ENCODE measurements at places on chromosomes 2 and 18. TPM values are rescaled to one million over a fixed set of nuclear protein-coding genes. Genes with fewer than 3 reads are reported as not detected.

The CRYGD gene
- not detected for total RNA-seq

- no peak for DNase-seq
Measured at GRCh38 chr2:106537047-106537446, 49.9 kb downstream of the CD8B2 start.

The CHRNG gene
- not detected for total RNA-seq

GRCh38 chr2:151033271-151034248 is 228.1 kb downstream of the RBM43 start:
- DNase-seq = no peak

- DNase-seq = no peak
Measured at GRCh38 chr2:23709311-23709710, 217.6 kb downstream of the ATAD2B start.

- no peak for DNase-seq
Measured at GRCh38 chr18:54316071-54316820, 41.4 kb downstream of the STARD6 start.

The CFAP65 gene
- 0.76 TPM for total RNA-seq

The DYSF gene
- 5.0 TPM for total RNA-seq

DNA sequence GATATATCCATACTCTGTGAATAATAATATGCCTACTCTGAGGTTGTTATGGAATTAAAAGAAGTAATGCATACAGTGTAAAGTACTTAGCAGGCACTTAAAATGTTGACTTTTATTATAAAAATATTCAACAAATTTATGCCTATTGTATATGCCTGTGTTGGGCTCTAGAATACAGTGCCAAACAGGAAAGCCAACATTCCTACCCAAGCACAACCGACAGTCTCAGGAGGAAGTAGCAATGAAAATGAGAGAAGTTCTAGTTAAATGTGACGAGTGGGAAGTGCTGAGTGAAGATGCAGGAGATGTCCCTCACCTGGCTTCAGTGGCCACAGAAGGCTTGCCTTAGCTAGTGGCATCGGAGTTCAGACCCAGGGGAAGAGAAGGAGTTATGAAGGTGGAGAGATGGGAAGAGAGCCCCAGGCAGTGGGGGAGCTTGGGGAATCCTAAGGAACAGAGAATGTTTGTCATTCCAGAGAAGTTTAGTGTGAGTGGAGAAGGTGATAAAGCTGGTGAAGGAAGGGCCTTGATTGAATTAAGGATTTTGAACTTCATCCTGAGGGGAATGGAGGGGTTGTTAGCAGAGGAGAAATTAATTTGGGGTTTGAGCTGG is 105.4 kb upstream of the CNGA3 start:
- no peak for DNase-seq

DNA sequence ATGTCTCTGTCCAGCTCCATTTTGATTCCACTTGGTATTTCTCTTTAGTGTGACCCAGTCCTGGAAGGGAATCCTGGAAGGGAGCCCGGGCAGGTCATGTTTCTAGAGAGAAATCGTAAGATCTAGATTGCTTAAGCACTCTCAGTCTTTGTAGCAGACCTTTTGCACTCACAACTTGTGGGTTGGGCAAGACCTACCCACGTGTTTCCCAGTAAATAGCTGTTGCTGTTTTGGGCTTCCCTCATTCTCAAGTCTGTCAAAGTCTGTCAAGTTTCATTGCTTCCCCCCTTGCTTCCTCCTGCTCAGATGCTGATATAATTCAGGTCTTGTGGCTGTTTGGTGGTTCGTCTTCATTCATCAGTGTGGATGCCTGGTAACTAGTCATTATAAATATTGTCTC is 17.4 kb upstream of the NEMP2 start:
- no peak for DNase-seq

DNA sequence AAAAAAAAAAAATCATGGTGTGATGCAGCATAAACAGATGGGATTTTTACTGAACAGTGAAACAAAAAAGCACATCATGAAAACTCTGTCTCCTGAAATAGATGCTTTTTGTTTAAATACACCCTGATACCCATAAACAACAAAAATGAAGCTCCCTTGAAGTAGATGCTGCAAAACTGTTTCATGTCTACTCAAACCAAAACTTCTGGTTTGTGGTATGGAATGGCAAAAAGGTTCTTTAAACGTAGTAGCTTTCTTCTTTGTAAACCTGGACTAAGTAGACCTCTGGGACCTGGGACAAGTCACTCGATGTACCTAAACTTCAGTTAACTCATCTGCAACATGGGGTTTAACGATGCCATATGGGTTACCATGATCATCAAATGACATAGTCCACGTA is 64.4 kb upstream of the RAPH1 start:
- DNase-seq = no peak

DNA sequence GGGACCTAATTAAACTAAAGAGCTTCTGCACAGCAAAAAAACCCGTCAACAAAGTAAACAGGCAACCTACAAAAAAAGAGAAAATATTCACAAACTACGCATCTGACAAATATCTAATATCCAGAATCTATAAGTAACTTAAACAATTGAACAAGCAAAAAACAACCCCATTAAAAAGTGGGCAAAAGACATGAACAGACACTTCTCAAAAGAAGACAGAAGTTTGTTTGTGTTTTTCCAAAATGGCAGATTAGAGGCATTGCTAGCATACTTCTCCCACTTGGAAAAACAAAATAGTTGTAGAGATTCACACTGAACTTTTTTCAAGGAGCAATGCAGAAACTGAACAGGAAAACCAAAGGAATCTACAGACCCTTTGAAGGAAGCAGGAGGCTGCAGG is 37.6 kb downstream of the FLACC1 start:
- DNase-seq = no peak

DNA sequence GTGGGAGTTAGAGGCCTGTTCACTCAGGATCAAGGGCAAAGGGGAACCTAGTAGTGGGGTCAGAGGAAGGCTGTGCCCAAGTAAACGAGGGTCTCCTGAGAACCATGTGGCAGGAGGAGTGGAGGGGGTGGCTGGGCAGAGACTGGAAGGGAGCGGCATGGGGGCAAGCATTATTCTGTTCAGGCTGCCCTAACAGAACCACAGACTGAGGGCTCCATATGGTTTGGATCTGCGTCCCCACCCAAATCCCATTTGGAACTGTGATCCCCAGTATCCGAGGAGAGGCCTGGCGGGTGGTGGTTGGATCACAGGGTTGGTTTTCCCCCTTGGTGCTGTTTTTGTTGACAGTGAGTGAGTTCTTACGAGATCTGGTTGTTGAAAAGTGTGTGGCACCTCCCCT is 287.0 kb downstream of the PHLPP1 start:
- DNase-seq = no peak

The BZW1 gene
- total RNA-seq = 211 TPM

The PROKR1 gene
- 0.09 TPM for total RNA-seq

The OTX1 gene
- total RNA-seq = not detected

- DNase-seq = no peak
Measured at GRCh38 chr2:72570413-72570812, 255.4 kb downstream of the EXOC6B start.

The VWA3B gene
- 3.9 TPM for total RNA-seq

The C2orf15 gene
- total RNA-seq = 3.5 TPM

The ANKRD30B gene
- total RNA-seq = not detected

The LAMA1 gene
- 6.9 TPM for total RNA-seq

GRCh38 chr2:221166292-221166691 is 405.8 kb downstream of the EPHA4 start:
- no peak for DNase-seq

The INPP5D gene
- 10.6 TPM for total RNA-seq

The NAT8 gene
- total RNA-seq = 0.73 TPM

GRCh38 chr2:119821266-119821665 is 61.5 kb downstream of the PTPN4 start:
- DNase-seq = no peak

The EIPR1 gene
- 25.8 TPM for total RNA-seq

GRCh38 chr2:120630031-120630701 is 105.5 kb upstream of the GLI2 start:
- DNase-seq = no peak

DNA sequence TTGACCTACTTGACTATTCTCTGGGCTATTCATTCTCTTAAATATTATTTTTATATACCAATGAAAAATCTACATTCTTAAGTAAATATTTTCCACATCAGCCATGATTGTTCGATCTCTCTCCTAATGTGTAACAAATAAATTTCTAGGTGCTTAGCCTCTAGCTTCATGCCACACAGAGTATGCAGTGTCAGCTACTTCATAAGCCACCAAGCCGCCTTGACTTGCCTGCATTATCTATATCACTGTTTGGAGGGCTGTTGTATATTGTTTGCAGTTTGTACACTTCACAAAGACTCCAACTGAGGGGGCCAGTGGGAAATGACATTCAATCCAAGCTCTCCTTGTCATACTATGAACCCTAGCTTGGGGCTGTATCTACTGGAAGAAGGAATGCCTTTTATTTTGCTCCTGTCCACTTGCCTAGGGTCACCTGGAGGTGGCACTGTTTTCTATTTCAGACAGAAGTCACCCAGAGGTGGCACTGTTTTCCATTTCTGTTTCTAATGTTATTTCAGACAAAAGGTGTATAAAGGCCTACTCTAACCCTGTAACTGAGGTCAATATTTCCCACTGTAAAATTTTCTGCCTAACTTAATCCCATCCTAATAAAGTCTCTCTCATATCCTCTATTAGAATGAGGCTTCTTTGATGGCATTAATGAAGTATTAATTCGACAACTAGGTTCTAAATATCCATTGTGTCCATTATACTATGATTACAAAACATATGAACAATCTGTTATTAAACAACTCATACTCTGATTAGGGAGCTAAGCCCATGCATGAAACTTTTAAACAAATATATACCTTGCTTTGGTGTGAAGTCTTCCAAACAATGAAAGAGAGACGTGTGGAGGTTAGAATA is 36.4 kb downstream of the COL5A2 start:
- no peak for DNase-seq

- DNase-seq = no peak
Measured at GRCh38 chr2:51516667-51517066, 484.7 kb upstream of the NRXN1 start.

DNA sequence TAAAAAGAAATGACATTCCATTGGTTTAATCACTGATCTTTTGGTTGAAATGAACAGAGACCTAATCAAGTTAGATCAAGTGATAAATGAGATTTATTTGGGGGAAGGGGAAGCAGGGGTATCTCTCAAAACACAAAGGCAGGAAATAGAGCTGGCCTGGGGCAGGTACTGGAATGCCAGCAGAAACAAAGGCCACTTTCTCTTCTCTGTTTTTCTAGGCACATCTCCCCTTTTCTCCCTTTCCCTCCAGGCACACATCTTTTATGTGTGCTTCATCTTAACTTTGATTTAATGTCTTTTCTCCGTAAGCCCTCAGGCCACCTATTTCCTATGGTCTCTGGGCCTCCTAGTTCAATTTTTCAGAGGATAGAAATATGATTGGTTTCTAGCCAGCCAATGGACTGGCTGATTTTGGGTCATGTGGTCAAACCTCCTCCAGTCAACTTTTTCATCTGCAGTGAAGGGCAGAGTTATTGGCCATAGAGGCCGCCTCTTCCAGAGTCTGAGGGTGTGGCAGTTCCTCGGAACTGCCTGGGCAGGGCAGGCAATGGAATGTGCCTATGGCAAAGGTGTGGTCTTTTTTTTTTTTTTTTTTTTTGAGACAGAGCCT is 58.9 kb upstream of the FAM136A start:
- DNase-seq = no peak

- no peak for DNase-seq
Measured at GRCh38 chr2:21038403-21039073, 5.3 kb downstream of the APOB start.

All from left colon (tissue), 2 donors.